ENCODE measurements at places on chromosomes 3 and 15. TPM values are rescaled to one million over a fixed set of nuclear protein-coding genes. Genes with fewer than 3 reads are reported as not detected.
A peak's percentile ranks its signal among the peaks of the same experiment; 100 is the strongest.

GRCh38 chr15:21270474-21270873, 169.8 kb downstream of the POTEB3 start:
- no peak for DNase-seq

DNA sequence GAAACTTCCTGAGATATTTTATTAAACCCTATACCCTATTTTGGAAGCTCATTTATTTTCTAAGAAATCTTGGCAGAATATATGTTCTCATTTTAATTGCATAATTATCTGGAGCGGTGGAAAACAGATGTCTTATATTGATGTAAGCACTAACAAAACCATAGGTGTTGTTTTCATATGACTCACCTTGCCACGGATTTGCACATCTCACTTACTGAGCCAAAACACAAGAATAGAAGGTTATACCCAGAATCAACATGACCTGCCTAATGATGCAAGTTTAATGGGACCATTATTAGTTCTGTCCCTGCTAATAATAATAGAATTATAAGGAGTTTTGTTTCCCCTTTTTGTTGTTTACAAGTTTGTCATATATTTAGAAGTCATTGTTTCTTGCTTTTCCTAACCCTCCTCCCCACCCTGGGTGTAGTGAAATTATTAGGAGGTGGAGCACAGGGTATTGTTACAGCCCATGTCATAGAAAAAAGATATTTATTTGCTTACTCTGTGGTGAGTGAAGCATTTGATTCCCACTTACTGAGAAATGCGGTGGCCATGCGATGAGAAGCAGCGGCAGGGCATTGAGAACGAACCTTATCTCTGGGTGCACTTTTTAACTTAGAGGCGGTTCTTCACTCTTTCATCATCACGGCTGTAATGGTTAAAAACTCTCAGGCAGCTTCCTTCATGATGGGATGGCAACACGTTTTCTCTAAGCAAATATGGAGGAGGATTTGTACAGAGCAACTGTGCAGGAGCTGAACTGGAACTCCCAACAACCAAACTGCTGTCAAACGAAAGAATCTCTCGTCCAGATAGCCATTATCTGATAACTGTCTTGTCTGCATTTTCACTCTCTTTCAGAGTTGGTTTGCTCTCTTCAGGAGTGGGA, 521 bp downstream of the IL5RA start:
- no peak for DNase-seq

DNA sequence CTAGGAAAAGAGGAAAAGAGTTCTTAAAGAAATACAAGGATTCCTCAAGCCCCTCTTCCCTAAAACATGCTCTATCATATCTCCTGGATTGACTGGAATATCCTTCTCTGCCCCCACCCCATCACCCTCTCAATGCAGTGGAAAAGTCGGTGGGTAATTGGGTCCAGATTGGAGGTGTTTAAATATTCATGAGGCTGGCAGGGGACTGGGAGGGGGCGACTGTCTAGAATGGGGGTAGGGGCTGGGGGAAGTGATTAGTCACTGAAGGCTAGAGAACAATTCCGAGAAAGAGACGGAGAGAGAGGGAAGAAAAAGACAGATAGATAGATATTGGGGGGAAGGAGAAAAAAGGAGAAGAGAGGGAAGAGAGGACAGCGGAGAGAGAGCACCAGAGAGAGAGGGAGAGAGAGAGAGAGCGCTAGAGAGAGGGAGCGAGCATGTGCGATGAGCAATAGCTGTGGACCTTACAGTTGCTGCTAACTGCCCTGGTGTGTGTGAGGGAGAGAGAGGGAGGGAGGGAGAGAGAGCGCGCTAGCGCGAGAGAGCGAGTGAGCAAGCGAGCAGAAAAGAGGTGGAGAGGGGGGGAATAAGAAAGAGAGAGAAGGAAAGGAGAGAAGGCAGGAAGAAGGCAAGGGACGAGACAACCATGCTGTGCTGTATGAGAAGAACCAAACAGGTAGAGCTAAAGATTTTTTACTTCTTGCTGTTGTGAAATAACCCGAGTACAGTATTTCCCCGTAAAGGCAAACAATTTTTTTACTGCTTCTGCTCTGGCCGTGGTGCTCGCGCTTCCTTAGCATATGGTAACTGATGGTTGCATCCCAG, at the start of gene GAP43:
Gene GAP43, plus strand, starts transcription at position 467 of the 825 bp plus-strand sequence. Its CDS starts 180 bp downstream, at position 647.
- peak; percentile 41 for DNase-seq

DNA sequence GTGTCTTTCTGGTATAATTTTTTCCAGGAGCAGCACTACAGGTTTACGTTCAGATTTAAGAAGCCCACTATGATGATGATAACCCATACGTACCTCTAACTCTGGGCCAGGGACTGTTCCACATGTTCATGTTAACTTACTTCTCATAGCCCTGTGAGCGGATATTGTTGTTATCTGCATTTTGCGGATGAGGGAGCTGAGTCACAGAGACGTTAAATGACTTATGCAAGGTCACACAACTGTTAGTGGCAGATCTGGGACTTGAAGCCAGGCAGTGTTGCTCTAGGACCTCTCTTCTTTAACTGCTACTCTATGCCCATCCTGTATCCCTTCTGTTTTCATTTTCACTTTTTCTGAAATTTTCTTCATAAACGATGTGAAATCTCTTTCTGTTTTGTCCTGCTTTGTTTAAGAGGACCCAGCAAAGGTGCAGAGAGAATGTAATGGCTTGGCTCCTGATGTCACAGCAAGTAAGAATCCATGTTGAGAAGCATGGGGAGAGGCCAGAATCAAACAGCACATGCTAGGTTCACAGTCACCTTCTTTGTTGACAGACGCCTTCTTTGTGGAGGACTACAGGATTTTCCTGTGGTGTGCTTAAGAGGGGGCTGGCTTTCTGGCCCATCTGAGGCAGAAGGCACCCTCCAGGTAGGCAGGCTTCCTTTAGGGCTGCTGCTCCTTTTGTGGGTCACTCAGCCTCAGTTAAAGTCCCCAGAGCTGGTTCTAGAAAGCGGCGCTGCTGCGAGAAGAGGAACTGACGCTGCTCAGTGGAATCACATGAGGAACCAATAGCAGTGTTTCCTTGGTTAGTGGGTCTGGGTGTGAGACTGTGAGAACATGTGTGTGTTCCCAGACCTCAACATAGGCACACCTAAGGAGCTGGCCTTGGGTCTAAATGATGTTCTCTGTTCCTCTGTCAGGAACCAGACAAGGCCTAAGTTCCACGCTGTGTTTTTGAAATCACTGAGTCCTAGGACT, 121.6 kb downstream of the TMEM108 start:
- DNase-seq: no peak

Gene CPEB1
- 5.2 TPM for total RNA-seq
